Stimulated activated CD4-positive, alpha-beta T cell treated with anti-CD3 and anti-CD28 coated beads, Interleukin-1b, Interleukin-23, amount 100 ng/mL, for 48 hours (primary cell): ENCODE measurements at places on chromosomes 13 and 19.
A peak's percentile ranks its signal among the peaks of the same experiment; 100 is the strongest.

- DNase-seq: no peak
Observed at GRCh38 chr13:30915691-30916541, 9.8 kb downstream of the MEDAG start.

GRCh38 chr19:5974721-5975387 lies 3.1 kb downstream of the RANBP3 start:
- peak; percentile 72 for DNase-seq

- DNase-seq: no peak
Observed at GRCh38 chr19:4930664-4931063, 21.4 kb downstream of the UHRF1 start.

DNA sequence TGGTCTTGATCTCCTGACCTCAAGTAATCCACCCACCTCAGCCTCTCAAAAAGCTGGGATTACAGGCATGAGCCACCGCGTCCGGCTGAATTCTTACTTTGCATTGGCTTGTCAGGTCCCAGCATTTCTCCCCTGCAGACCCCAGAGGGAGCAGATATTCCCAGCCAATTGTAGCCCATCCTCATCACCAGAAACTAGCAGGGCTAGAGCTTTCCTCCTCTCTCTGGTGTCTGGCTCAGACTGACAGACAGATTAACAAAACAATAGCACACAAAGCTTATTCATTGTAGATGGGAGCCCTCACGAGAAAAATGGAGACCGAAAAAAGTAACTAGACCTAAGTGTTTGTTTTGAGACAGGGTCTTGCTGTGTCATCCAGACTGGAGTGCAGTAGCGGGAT lies 7.5 kb upstream of the MPV17L2 start:
- no peak for DNase-seq

DNA sequence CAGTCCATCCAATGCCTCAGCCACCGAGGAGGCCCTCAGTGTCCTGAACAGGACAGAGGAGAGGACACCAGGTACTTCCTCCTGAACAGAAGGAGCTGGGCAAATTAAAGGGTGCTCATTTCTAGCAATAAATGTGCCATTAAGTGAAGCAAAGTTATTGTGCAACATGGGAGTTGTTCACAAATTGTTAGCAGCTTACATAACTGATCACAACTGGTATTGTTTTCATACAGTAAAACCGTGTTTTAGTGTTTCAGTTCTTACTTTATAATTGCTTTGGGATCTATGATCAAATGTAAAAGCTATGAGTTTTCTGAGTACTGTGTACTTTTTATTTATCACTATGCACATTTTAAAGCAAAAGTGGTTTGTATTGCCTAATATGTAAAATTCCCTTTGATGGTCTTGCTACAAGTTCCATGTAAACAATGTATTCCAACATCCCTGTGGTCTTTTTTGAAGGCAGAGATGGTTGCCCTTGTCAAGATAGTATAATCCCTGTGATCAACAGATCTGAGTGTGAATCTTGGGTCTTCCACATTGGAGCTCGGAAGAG lies 263.1 kb downstream of the FGF14 start:
- DNase-seq: no peak

- peak; percentile 34 for DNase-seq
Observed at GRCh38 chr13:26011996-26012821, 39.6 kb downstream of the SHISA2 start.

DNA sequence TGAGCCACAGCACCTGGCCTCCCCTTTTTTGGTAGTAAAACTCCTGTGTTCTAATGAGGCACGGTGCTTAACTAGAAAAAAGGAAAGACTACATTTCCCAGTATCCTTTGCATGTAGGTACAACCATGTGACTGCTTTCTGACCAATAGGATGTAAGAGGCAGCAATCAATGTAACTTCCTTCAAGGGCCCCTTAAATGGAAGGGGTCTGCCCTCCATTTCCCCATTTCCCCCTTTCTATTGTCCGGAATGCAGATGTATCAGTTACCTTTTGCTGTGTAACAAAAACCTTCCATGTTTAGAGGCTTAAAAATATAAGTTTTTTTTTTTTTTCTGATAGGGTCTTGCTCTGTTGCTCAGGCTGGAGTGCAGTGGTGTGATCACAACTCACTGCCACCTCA lies 2.2 kb downstream of the GPR32 start:
- DNase-seq: no peak

- no peak for DNase-seq
Observed at GRCh38 chr19:19305696-19306095, 14.6 kb downstream of the SUGP1 start.

- peak; percentile 49 for DNase-seq
Observed at GRCh38 chr13:59318320-59318930, 845.3 kb downstream of the DIAPH3 start.
